ENCODE measurements at places on chromosomes 16 and 17.

DNA sequence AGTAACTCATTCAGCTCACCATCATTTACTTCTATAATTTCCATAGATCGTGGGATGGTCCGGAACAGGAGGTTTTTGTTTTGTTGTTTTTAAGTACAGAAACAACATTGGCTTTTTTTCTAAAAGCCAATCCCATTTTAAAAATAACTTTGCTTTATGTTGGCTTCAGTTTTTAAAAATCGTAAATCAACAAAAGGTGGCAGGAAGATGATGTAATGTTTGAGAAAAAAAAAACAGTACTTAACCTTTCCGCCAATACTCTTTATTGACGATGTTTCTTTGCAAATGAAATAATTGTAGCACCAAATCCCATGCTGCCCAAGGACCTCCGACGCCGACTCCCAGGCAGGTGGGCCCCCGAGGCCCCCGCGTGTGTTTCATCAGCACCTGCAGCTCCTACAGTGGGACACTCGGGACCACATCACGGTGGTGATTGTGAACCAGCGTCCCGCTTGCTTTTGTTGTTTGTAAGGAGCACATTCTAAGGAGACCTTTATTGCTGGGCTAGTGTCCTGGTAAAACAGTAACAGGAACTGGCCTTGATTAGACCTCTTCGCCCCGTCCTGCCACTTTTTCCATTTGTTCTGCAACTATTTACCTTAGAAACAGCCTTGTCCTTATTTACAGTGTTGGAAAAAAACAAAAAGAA, 140.2 kb upstream of the CHMP6 start:
- DNase-seq = no peak

DNA sequence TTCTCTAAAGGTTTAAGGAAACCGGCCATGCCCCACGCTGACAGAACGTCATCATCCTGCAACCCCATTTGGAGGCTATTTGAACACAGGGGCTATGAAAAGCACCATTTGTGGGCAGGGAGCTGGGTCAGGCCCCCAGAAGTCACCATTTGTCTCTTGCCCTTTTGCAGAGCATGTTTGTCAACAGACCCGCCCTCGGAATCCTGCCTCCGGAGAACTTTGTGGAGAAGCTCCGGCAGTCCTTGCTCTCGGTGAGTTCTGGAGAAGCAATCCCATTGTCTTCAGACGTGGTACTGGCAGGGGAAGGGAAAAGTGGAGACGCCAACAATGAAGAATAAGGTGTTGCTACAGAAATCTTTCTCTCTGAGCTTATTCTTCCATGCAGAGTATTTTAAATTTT, 33.5 kb downstream of the TMEM186 start:
- DNase-seq = no peak

DNA sequence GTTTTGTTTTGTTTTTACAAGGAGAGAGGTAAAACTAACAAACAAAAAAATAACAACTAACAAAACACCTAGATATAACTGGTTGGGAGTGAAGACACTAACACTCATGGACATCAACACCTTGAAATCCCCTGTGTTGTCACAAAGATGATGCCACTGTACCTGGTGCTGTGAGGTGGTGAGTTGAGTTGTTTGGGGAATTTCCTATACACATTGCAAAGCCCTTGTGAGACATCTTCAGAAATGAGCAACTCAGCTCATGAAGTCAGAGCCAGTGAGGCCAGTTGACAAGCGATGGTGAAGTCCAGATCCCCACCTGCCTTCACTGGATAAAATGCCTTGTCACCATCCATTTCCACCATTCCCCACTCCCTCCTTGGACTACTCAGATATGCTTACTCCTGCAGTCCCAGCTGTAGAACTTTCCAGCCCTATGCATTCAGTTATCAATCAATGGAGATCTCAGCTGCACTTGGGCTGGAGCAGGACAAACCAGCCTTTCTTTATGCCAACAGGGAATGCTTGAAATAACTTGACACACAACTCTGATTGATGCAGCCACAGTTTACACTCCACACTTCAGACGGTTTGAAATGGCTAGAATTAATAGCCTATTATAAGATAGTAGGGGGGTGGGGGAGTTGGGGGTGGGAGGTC, 22.2 kb downstream of the ANKFN1 start:
- no peak for DNase-seq

DNA sequence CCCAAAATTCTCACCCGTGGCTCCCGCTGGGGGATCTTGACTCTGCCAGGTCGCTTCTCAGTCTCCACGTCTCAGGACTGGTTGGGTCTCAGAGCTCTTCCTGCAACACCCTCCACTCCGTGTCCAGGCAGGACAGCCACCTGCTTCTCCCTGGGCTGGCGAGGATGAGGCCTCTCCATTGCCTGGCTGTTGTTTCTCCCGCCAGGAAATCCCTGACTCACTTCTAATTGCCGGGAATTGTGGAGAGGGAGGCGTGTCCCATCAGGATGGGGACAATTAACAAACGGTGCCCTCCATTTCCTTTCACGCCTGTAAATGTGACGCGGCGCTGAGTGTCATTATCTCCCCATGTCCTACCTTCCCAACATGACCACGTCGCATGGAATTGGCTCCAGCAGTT, 204.5 kb downstream of the RBFOX3 start:
- no peak for DNase-seq

GRCh38 chr17:61124562-61124961, 275.1 kb upstream of the TBX2 start:
- DNase-seq = no peak
